ENCODE measurements at places on chromosomes 1 and 21.

DNA sequence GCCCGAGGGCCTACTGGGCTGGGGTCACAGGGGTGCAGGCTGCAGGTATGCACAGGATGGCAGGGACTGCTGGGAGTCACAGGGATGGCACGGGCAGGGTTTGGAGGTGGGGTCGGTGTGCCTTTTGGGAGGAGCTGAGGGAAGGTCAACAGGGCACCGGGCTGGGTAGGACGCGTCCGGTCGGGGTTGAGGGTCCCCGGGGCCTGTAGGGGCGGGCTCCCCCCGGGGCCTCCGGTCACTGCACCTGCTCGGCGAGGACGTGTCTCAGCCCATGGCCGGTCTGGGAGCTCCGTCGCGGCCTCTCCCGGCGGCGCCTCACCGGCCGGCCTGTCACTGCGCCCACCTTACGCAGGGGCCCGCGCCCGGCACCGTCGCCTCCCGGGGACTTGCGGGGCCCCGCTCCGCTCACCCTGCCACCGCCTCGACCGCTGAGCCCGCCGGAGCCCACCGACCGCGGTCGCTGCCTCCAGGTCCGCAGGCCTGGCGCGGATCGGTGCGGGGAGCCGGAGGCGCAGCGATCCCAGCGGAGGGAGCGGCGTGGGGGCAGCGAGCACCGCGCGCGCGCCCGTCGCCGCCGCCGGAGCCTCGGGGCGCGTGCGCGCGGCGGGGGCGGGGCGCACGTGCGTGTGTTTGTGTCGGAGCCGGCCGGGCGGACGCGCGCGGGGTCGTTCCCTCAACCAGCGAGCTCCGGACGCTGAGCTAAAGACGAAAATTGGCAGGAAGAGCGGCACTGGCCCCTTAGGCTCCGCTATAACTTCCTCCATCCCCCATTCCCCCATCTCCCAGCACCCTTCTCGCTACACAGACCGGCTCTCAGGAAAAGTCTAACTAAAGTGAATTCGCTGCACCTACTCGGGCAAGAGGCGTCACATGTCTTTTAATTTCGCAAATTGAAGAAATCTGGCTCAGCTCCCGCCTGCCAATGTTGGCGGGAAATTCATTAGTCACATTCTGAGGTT, at the start of gene AMIGO1:
AMIGO1 (minus strand) TSS at position 552 of the 959 bp plus-strand sequence. CDS start 815 bp downstream, outside the sequence.
- peak; percentile 78 for DNase-seq

- peak; percentile 11 for DNase-seq
These were observed 27.9 kb downstream of the EBNA1BP2 start for GRCh38 chr1:43144237-43144636.

GRCh38 chr1:54069791-54070170, 16.4 kb downstream of the TCEANC2 start:
- DNase-seq, result peak; percentile 10

DNA sequence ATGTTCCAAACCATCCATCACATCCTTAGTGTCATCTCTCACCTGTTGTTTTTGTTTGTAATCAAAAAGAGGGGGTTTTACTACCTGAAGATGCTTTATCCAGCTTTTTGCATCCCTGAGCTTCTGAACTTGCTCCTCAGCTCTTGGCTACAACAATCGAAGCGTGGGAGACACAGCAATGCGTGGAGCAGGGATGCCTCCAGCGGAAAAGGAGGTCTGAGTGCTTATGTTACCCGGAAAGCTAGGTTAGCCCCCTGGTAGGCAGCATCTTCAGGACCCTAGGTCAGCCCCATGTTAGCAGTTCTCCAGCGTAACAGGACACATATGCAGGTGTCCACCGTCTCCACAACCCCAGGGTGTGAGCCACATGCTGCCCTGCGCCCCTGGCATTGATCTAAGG, 141.5 kb downstream of the RRAGC start:
- DNase-seq, result no peak

GRCh38 chr1:218878369-218878768, 295.3 kb upstream of the LYPLAL1 start:
- DNase-seq, result no peak

DNA sequence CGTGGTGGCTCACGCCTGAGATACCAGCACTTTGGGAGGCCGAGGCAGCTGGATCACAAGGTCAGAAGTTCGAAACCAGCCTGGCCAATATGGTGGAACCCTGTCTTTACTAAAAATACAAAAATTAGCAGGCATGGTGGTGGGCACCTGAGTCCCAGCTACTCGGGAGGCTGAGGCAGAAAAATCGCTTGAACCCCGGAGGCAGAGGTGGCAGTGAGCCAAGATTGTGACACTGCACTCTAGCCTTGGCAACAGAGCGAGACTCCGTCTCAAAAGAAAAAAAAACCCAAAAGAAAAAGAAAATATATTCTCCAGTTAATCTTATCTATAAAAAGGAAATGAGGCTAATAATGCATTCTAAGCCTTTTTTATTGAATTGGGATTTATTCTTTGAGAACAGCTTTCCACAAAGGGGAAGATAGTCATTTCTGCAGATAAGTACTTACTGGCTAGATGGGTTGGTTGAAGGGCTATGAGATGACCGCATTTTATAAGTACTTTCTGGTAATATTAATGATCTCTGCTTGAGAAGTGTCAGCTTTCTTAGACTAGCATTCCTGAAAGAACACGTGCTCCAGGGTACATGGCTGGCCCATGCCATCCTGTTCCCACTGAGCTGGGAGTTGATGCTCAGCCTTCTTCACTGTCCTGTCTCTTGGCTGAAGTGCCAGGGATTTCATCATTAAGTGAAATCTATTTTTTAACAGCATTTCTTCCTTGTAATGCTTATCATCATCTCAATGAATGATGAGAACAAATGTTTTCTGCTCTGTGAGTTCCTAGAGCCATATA, 57.9 kb downstream of the SASS6 start:
- no peak for DNase-seq

- DNase-seq, result no peak
These were observed 96.7 kb downstream of the GABPA start for GRCh38 chr21:25831300-25831960.

DNA sequence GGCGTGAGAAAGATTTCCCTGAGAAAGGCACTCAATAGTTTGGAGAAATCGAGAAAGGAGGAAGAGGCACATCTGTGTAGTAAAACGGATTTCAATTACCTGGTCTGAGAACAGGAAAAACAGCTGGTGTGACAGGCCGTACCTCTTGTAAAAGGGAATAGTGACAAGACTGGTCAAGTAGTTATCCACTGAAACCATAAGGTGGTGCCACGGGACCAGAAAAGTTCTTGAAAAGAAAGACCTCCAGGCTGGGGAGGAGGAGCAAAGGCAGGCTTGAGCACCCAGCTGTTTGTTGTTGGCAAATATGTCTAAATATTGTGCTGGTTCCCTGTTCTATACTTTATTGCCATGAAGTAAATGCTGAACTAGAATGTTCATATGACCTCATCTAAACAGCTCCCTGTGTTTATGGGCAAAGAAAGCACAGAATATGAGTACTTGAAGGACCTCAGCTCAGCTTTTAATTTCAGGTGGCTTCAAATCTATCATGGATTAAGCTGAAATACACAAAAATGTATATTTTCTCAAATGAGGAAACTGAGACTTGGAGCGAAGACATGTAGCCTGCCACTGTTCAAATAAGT, 4.0 kb downstream of the HAO2 start:
- DNase-seq, result peak; percentile 52

DNA sequence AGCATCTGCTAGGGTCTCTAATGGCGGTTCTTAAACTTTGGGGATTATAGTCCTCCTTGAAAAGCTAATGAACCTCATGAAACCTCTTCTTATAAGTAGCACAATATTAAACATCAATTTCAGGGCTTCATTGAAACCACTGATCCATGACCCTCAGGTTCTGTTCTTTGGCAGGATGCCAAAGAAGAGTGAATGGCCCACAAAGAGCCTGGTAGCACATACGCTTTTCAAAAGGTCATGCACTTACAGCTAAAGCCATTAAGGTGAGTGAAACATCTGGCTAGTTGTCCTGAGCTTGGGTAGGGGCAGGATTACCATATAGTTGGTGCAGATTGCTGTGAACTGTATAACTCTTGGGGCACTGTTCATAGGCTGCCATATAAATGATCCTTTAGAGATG, 42.3 kb downstream of the MDM4 start:
- DNase-seq, result no peak

GRCh38 chr1:117512728-117513321, 93.0 kb upstream of the TENT5C start:
- DNase-seq, result peak; percentile 47

DNA sequence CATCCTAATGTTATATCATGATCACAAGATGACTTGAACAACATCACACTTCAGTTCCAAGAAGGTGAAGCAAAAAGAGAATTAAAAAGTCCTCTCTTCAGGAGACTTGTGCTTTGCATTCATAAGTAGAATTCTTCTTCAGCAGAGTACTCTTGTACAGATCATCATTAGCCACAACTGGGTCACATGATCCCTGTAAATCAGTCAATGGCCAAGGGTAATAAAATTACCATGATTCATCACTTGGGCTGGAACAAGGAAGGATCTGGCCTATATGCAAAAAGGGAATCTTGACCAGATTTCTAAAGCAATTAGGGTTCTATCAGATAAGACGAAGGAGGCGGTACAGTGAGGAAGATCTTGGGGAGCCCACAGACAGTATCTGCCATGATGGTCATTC, 458.0 kb upstream of the DEPDC1 start:
- no peak for DNase-seq

DNA sequence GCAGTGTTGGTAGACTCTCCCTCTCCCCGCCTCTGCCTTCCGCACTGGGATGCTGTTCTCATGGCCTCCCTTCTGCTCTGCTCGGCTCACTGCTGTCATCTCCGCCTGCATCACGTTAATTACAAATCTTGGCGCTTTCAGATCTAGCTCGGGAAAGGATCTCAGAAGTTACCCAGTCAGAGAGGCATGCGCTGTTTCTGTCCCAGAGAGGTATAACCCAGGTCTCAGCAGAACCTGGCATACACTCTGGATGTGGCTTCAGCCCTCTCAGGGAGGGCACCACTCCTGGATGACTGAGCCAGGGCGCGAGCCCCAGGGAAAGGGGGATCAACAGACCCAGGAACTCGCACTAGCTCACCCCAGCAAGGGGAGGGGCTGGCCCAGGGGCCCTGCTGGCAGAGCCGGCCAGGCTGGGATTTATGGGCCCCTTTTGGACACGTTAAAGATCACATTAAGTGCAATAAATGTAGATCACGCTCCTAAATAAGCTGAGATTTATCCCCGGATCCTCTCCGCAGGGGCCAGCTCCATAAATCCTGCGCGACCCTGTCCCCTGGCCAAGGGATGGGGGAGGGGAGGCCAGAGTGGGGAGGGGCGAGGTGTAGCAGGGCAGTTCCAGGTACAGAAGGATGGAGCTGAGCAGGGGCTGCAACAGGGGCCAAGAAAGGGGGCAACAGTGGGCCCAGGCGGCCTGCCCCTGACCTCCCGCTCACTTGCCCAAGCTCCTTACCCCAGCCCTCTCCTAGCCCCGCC, 101.3 kb upstream of the ZBTB40 start:
- DNase-seq, result no peak
